Effector memory CD4-positive, alpha-beta T cell (primary cell): ENCODE measurements at places on chromosomes 7 and 10.
A peak's percentile ranks its signal among the peaks of the same experiment; 100 is the strongest.

GRCh38 chr7:92799446-92800211, 36.7 kb downstream of the CDK6 start:
- DNase-seq, result no peak

DNA sequence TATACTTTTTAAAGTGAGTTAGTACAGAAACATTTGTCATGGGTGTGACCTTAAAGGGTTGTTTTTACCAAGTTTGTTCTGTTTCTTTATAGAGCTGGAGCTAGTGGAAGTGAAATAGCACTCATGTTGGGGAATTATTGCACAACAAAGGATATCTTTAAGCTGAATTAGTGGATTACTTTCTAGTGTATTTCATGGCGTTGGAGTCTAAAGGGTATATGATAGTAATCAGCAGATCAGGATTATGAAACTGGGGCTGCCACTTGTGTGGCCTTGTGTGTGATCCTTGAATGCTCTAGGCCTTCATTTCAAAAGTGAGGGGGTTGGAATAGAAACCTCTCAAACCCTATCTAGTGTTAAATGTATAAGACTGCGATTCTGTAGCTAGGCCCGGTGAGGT, 123.6 kb downstream of the LYZL1 start:
- no peak for DNase-seq

DNA sequence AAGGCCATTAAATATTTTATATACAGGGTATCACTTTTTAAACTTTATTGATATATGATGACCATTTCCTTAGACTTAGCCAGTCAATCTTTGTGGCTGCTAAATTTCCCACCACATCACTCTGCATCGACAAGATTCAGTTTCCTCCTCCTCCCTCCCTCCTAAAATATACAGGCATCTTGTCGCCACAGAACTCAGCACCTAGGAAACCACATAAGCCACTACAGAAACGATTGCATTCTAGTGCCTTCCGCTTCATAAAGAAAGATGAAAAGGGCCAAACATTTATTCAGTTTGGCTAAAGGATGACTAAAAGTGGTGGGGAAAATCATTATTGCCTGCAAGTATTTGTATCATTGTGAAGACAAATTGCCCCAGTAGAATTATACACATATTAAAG, 30.7 kb downstream of the ERCC6 start:
- DNase-seq, result peak; percentile 10

DNA sequence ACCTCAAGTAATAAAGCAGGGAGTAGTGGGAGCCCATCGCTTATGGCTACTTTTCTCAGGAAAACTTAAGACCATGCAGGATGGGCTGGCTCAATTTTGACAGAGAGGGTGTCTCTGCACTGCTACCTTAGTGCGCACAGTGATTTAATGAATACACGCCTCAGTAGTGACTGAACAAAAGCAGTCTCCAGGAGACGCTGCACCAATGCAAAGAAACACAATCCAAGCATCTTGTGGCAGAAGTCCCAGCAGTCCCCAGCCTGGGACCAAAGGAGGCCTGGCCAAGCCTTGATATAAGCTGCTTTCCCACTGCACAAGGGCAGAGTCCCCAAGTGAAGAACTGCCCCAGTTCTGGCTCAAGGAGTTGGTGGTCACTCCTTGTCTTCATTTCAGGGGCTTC, 368.9 kb downstream of the KCNMA1 start:
- no peak for DNase-seq

DNA sequence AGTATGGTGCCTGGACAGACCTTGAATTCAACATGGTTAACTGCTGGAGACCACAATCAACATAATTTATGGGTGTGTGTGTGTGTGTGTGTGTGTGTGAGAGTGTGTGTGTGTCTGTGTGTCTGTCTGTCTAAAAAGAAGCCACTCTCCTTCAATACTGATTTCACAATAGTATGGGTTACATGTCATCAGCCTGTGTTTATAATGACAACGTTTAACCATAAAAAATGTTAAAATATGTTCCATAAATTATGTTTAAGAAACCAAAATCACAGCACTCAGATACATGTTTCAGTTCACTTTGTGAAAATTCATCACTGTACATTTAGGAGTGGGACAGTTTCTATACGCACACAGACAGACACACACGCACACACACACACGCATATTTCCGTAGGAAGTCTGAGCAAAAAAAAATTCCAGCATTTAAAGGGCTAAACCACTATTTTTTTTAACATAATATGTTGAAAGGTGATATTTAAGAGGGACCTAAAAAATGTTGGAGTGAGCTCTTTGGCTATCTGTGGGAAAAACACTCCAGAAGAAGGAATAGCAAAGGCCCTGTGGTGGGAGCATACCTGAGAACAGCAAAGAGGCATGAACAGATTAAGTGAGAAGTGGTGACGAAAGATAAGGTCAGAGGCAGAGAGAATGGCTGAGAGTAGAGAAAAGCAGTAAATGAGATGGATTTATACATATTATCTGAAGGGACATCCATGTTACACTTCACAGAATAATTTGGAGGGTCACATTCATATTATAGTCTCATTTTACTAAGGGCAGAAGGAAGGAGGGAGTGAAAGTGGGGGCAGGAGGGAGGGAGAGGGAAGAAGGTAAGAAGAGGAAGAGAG, 10.9 kb downstream of the PDZD8 start:
- DNase-seq, result no peak

- no peak for DNase-seq
Observed at GRCh38 chr10:119393421-119393820, 149.1 kb downstream of the RGS10 start.

GRCh38 chr7:130486114-130486953, 5.6 kb upstream of the MEST start:
- peak; percentile 21 for DNase-seq
